ENCODE measurements at places on chromosomes 12 and 14.

- no peak for DNase-seq
These were observed 34.3 kb downstream of the OVCH1 start for GRCh38 chr12:29463198-29463597.

DNA sequence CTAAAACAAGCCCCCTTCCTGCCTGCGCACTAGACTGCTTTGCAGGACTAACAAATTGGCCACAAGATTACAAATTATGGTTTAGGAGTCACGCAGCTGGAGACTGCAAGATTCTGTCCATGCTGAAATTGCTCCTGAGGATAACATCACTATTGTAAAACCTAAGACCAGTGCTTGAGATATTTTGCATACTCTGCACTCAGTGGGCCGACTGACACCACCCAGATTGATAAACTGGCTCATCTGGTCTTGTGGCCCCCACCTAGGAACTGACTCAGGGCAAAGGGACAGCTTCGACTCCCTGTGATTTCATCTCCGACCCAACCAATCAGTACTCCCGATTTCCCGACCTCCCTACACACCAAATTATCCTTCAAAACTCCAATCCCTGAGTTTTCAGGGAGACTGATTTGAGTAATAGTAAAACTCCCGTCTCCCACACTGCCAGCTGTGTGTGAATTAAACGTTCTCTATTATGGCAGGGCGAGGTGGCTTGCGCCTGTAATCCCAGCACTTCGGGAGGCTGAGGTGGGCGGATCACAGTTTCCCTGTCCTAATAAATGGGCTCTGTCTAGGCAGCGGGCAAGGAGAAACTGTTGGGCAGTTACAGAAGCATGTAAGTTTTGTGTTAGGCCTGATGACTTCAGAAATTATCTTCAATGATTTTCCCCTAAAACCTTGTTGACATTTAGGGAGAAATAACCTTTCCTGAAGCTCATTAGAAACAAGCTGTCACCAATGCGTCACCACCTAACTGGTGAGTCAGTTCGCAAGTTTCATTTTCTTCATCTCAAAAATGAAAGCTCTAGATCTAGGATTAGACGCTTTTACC is 5.3 kb upstream of the UBC start:
- DNase-seq = peak; percentile 67

DNA sequence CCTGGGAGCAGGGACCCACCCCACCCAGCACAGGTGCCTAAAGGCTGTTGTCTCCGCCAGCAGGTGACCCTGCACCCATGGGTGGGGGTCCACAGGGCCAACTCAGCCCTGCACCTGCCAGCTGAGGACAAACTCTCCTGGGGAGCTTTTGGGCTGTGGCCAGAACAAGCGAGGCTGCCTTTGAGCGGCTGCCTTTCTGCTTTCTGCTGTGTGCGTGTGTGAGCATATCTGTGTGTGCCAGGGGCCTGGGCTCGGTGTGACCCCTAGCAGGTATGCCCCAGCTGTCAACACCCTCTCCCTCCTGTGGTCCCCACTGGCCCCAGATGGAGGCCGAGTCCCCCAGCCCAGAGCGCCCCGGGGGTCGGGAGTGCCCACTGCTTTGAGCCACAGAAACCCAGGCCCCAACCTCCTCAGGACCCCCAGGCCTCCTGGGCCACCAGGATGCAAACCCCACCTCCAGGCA is 25.9 kb upstream of the GPR132 start:
- DNase-seq = peak; percentile 28

DNA sequence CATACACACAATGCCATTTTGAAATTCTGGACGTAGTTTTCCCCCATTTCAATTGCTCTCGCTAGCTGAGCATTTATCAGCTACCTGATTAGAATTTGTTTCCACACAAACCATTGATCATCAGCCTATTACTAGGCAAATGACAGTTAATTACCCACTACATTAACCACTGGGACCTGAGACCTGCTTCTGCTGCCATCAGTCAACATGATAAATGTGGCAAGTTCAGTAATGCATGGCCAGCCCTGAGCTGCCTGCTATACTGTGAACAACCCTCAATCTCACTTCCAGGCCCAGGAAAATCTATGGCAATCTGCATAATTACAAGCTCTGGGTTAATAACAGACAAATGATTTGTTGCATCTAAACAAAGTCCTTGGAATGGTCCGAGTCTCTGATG is 43.5 kb downstream of the LMO3 start:
- DNase-seq = no peak

DNA sequence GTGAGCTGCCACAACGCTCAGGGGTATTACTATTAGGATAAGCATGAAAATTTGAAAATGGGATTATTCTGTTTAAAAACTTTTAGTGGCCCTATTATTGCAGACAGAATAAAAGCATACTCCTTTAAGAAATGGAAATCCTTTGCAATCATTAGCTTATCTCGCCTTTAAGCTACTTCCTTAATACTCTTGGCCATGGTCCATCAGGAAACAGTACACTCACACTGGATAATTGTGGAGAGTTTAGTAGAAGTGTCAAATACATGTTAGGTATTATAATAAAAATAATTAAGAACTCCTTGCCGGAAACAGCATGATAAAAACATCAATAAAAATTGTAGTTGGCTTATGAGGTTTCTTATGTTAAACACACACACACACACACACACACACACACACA is 100.4 kb upstream of the PPFIA2 start:
- peak; percentile 17 for DNase-seq

GRCh38 chr14:101019541-101019940 is 116.0 kb upstream of the RTL1 start:
- no peak for DNase-seq

- peak; percentile 50 for DNase-seq
These were observed at the start of gene PLEK2 for GRCh38 chr14:67411820-67412421. PLEK2 (minus strand) TSS chr14:67412165; CDS start chr14:67412059, 106 bp downstream.

DNA sequence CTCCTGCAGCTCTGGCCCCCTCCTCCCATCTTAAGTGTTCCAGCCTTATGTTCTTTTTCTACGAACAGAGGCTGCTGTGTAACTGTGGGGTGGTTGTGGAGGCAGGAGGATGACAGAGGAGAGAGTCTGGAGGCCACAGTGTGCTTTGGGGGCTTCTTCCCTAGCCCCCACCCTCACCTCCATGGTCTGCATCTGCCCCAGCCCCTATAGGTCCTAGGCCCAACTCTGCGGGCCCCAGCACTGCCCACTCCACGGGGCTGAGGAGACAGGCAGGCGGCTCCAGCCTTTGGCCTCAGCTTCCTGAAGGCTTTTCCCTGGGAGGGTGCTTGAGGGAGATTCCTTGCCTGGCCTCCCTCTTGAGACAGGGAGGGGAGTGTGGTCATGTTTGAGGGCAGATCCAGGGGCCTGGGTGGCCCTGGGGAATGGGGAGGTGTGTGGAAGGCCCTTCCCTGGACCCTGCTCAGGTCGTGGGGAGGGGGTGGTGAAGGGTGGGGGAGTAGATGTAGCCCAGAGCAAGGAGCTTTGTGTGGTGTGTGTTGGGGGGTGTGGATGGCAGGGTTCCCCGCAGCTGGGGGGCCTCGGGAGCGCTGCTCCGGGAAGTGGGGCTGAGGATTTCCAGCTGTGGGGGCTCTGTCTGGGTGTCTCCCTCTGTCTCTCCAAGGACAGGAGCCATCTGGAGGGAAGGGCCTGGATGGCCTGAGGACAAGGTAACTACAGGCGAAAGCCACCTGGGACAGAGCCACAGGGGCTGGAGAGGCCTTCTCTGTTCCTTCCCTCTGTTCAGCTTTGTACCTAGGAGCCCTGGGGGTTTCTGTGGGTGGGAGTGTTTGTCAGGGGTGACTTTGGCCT is 1.1 kb downstream of the SMIM41 start:
- DNase-seq = no peak

DNA sequence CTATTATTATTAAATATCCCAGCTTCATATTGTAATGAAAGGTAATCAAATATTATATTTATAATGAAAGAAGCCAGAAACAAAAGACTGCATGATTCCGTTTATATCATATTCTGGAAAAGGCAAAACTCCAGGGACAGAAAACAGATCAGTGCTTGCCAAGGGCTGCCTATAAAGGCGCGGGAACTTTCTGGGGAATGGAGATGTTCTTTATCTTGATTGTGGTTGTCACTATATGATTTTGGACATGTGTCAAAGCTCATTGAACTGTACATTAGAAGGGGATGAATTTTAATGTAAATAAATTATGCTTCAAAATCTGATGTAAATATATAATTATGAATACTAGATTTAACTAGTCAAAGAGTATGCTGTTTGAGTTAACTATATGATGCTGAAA is 115.4 kb upstream of the KRAS start:
- no peak for DNase-seq

DNA sequence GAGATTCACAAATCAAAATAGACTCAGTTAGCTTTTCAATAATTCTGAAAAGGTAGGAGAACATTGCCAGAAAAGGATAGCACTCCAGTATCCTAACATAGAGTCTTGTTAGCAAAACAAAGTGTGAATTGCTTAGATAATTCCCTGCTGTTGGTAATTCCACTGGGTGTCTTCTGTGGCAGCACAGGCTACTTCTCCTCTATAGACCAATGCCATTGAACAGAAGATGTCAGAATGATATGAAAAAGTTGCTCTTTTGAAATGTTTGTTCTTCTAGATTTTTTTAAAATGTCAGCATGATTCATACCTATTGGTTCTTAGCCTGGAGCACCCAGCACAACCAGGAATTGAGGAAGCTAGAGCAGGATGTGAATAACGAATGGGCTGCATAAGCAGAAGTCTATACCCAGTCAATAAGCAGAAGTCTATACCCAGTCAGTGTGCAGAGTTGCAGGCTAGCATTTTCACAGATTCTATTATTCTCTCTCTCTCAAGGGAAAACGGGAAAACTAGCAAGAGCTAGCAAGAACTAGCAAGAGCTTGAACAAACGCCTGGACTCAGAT is 112.8 kb downstream of the SYT1 start:
- no peak for DNase-seq

GRCh38 chr12:34257093-34257492 is 234.8 kb downstream of the ALG10 start:
- no peak for DNase-seq

GRCh38 chr14:91385224-91385623 is 32.4 kb downstream of the CCDC88C start:
- no peak for DNase-seq

- DNase-seq = no peak
These were observed 270.9 kb upstream of the SYT10 start for GRCh38 chr12:33710548-33710947.

DNA sequence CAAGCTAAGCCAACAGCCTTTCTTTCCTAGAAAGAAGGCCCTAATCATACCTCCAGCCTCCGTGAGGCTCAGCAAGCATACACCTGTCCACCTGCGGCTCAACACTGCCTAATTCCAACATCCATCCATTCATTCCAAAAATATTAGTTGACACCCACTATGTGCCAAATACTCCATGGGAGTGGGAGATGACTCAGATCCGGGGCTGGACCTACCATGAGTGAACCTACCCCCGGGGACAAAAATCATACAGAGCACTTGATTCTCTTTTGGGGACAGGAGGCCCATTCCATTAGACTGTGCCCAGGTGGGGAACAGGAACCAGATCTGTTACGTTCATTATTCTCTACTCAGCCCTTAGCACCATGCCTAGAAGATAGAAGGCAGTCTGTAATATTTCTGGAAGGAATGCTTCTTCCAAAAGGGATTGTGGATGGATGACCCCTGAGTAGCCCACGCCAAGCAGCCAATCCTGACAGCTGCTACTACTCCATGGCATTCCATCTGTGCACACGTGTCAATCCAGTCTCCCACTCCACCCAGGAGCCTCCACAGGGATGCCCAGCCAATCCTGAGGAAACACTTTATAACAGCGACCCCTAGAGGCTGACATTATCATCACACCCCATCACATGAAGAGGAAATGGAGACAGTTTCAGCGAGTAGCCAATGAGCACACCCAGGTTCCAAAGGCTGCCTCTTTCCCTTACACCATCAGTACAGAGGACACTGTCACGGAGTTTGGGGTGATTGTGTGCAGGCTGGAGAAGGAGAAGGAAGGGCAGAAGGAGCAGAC is 170.7 kb downstream of the ESRRB start:
- DNase-seq = peak; percentile 18

DNA sequence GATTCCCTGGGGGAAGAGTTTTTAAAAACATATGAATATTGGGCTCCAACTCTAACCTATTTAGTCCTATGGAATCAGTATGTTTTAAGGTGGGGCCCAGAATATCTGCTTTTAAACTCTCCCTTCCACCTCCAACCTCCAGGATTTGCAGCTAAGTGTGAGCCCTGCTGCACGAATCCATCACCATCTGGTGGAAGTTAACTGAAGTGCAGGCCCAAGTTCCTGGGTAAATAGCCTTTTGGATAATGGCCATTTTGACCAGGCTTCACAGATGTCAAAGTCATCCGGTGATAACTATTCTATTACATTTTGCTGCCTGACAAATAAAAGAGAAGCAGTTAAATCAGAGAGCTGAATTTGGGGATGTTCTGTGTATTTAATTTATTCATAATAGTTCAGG is 58.1 kb upstream of the RMST start:
- DNase-seq = peak; percentile 80

DNA sequence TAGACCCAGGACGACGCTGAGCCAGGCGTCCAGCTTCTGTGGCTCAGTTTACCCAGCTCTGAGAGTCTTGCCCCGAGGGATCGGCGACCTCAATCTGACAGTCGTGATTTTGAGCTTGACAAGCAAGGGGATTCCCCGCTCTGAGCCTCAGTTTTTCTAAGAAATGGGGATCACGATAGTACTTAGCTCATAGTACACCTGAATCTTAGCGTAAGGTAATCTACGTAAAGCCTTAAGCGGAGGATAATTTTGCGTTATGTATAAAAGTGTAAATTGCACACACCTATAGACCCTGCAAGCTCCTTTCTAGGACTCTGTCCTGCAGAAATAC is 285 bp downstream of the MVK start:
- DNase-seq = no peak

GRCh38 chr14:76984787-76985375 is 43.6 kb downstream of the IRF2BPL start:
- no peak for DNase-seq

DNA sequence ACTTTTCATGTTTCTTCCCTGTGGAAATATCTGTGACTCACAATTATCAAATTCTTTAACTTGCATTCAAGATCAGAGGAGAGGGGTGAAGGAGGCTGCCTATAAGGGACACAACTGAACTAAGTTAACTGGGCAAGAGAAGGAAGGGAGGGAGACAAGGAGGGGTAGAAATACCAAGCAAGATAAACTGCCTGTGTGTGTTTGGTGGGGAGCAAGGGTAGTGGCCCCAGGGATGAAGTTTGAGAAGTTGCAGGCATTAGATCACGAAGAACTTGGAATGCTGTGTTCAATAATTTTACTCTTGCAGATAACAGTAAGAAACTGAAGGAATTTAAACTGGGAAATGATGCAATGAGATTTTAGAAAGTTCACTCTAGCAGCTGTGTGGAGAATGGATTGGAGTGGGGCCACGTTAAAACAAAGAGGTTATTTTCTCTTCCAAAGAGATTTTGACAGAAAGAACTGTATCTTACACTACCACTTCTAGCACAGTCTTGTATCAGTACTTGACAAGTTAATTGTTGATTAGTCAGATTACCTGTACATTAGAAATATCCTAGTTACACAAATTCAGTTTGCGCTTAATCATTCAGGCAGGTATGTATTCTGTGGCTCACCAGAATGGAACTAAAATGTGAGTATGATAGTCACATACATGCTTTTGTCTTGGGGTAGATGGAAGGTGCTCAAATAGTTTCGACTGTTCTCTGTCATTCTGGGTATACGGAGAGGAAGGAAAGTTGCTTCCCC is 7.4 kb downstream of the PKP2 start:
- DNase-seq = no peak

GRCh38 chr14:35285168-35286002 is 6.8 kb upstream of the PSMA6 start:
- DNase-seq = no peak

Measured in astrocyte of the hippocampus (primary cell).